Sigmoid colon (tissue), 7 donors: ENCODE measurements at places on chromosomes 2 and 18. TPM values are rescaled to one million over a fixed set of nuclear protein-coding genes. Genes with fewer than 3 reads are reported as not detected.

GRCh38 chr2:197157879-197158537, 152.6 kb downstream of the ANKRD44 start:
- H3K27me3 ChIP-seq = no peaks in the 10 kb centered on the region
- no peaks in the 10 kb centered on the region for H3K36me3 ChIP-seq
- DNase-seq = no peak
- peak overlapping the region; percentile 16 for H3K4me3 ChIP-seq
- peaks cover 4% of the 10 kb centered on the region for H3K4me1 ChIP-seq
- H3K27ac ChIP-seq = peak overlapping the region; percentile 39

The FHL2 gene
- total RNA-seq = 123 TPM

- no peak overlapping the region for H3K27ac ChIP-seq
- DNase-seq = no peak
- no peaks in the 10 kb centered on the region for H3K36me3 ChIP-seq
- no peak overlapping the region for H3K4me3 ChIP-seq
These were observed 272.7 kb upstream of the DOK6 start for GRCh38 chr18:69127873-69128500.

GRCh38 chr18:46423226-46423805, 233.7 kb downstream of the LOXHD1 start:
- no peaks in the 10 kb centered on the region for H3K36me3 ChIP-seq
- H3K4me1 ChIP-seq = peaks cover 14% of the 10 kb centered on the region
- no peak for DNase-seq
- H3K27me3 ChIP-seq = no peaks in the 10 kb centered on the region
- H3K4me3 ChIP-seq = no peak overlapping the region

GRCh38 chr2:74759986-74760385, 73.9 kb upstream of the HK2 start:
- no peaks in the 10 kb centered on the region for H3K36me3 ChIP-seq
- no peak overlapping the region for H3K4me3 ChIP-seq
- H3K27ac ChIP-seq = no peak overlapping the region
- no peaks in the 10 kb centered on the region for H3K4me1 ChIP-seq
- no peak for DNase-seq

The NPHP1 gene
- 10.3 TPM for total RNA-seq

DNA sequence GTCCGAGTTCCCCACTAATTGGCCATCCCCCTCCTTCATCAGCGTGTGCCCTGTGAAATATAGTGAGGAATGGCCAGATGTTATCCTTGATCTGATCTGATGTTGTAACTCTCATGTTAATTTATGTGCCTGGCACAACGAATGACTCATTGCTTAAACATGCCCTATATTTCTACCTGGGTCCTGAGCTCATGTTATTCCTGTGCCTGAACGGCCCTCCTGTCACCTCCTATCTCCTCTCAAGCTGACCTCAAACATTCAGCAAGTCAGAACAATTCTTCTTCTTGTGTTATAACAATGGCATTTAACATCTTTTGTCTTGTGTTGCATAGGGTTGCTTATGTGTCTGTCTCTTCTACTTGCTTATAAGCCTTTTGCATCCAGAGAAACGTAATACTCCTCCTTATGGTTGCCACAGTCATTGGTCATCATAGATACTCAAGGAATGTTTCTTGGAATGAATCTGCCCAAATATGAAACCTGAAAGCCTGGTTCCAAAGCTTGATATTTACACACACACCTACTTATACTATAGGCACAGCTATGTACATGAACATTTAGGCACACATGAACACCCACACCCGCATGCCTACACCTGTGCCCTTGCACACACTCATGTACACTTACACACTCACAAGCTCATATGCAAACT, 80.2 kb upstream of the PHLPP1 start:
- no peak overlapping the region for H3K4me3 ChIP-seq
- no peak for DNase-seq
- no peak overlapping the region for H3K27ac ChIP-seq
- no peaks in the 10 kb centered on the region for H3K27me3 ChIP-seq
- no peaks in the 10 kb centered on the region for H3K36me3 ChIP-seq

DNA sequence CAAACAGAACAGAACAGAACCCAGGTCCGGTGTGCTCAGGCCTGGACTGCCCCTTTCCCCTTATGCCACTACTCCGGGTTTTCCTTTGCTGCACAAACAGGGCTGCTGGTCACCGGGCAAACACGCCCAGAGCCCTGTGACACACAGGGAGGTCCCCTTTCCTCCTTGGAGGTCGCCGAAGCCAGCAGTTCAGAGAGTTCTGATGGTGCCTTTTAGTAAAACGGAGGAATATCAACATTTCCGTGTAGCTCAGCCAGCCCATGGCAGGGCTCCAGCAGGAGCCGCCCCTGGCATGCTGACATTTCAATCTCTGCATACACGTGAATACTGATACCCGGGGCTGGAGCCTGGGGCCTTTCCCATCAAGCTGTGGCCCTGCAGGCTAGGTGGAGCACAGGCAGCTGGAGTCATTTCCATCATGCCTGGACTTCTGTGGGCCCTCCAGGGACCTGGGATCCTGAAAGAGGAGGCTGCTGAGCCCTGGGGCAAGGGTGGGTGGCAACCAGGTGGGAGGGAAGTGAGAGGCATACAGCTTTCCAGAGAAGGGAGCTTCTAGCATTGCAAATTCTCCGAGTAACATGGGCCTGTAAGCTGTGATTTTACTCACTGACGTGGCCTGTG, 91.4 kb upstream of the PXDN start:
- no peaks in the 10 kb centered on the region for H3K4me1 ChIP-seq
- H3K27ac ChIP-seq = no peak overlapping the region
- H3K36me3 ChIP-seq = no peaks in the 10 kb centered on the region
- no peak overlapping the region for H3K4me3 ChIP-seq
- H3K27me3 ChIP-seq = no peaks in the 10 kb centered on the region
- no peak for DNase-seq
